ENCODE measurements at places on chromosomes 3 and 15. TPM values are rescaled to one million over a fixed set of nuclear protein-coding genes. Genes with fewer than 3 reads are reported as not detected.

Gene CCDC54
- total RNA-seq = not detected

Gene TMF1
- total RNA-seq = 36.8 TPM

Gene XCR1
- total RNA-seq = not detected

GRCh38 chr3:191253089-191253799 lies 54.2 kb downstream of the OSTN start:
- no peak for DNase-seq

- DNase-seq = no peak
Measured at GRCh38 chr3:46495901-46496456, 1.8 kb upstream of the RTP3 start.

- no peak for DNase-seq
Measured at GRCh38 chr3:69032142-69032541, 18.7 kb upstream of the EOGT start.

DNA sequence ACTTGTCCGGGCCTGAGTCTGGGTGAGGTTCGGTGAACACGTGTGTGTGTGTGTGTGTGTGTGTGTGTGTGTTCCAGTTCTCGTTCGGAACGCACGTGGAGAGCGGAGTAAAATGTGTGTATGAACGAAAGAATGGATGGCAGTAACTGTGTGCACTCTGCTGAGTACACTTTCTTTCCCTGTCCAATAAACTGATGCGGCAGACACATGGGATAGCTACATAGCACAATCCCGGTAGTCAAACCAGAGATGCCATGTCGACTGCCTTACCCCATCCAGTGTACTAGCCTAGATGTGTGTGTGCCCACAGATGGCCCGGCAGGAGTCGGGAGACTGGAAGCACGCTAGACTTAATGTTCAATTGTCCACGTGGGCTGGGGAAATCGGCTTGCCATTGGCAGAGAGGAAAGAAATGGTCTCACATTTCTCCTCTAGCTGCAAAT lies 507 bp upstream of the GOLIM4 start:
- DNase-seq = peak; percentile 54

DNA sequence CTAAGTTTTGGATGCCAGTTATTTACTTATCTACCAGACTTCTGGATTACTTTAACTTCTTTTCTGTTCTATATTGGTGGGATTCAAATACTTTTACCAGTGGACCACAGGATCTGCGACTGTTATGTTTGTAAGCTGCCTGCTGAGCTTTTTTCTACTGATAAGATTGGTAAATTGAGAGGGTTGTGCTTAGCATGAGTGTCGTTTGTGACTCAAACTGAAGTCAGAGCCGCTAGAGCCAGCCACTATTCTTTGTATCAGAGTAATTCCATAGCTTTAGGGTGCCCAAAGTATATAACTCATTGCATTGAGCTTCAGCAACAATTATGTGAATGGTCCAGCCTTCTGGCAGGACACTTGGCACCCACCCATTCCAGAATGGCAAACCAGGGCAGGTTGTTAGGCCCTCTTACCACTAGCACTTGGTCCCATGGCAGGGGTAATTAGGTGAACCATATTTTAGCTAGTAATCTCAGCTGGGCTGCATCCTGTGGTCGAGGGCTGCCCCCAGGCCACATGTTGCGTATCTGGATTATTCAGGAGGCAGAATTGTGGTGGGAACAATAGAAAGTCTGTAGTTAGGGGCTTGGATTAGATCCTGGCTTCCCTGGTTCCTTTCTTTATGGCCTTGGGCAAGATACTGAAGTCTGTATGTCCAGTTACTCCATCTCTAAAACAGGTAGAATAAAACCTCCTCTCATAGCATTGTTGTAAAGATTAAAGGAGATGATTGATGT lies 6.0 kb downstream of the PLCL2 start:
- DNase-seq = no peak

- no peak for DNase-seq
Measured at GRCh38 chr3:141477224-141477623, 9.6 kb upstream of the RASA2 start.

DNA sequence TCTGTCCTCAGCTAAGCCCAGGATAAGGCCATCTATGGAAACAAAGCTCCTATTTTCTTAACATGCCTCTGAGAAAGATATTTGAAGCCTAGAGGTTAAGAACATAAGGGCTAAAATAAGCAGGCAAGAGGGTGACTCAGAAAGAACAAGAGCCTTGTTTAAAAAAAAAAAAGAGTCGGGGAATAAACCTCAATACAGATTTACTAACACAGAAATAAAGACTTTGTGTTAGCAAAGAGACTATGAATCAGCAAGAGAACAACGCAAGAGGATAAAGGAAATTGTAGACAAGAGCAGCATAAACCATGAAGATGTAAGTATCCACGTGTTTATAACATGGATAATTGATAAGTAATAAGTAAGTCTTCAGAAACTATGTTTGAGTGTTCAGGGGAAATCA lies 36.0 kb downstream of the RAB27A start:
- DNase-seq = no peak

GRCh38 chr15:49238342-49238741 lies 68.3 kb downstream of the GALK2 start:
- DNase-seq = no peak

- no peak for DNase-seq
Measured at GRCh38 chr15:51234176-51234927, 104.0 kb downstream of the CYP19A1 start.

DNA sequence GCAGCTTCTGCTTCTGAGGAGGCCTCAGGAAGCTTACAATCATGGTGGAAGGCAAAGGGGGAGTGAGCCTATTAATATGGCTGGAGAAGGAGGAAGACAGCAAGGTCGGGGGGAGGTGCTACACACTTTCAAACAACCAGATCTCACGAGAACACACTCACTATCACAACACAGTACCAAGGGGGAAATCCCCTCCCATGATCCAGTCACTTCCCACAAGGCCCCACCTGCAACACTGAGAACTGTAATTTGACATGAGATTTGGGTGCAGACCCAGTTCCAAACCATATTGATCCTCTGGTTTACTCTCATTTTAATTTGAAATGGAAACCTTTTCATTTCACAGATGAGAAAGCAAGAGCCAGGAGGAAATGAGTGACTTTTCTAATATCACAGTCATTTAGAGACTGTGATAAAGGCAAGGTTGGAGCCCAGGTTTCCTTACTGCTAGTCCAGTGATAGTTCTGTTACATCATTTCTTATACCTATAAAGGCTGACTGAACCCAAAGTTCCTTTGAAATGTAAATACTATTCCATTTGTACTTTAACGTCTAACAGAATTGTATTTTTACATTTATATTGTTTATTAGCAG lies 105.8 kb upstream of the GAP43 start:
- no peak for DNase-seq

- DNase-seq = peak; percentile 59
Measured at GRCh38 chr3:58529516-58530353, 7.3 kb downstream of the ACOX2 start.

Data from Peyer's patch (tissue), 4 donors.